Nucleus accumbens (tissue), 56 donors: ENCODE measurements at places on chromosomes 3 and 15.
A peak's percentile ranks its signal among the peaks of the same experiment; 100 is the strongest.

DNA sequence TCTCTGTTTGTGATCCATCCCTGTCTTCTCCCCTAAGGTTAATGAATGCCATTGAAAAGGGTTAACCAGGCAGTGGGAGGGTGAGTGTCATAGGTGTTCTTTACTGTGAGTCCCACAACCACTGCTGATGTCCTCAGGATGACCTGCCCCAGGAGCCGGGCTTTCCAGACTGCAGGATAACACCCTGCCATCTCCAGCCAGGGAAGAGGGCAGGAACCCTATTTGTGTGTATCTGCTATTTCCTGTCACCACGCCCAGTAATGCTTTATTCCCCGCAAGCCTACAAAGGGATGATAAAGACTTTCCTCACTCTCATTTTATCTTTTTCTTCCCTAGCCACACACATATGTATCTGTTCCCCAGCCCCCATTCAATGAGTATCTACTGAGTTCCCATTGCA is 15.6 kb upstream of the CTXND1 start:
- DNase-seq, result no peak

GRCh38 chr15:70569091-70569713 is 194.2 kb downstream of the UACA start:
- DNase-seq, result no peak

- no peak for DNase-seq
Measured at GRCh38 chr3:179613807-179614206, 9.2 kb downstream of the NDUFB5 start.

- DNase-seq, result no peak
Measured at GRCh38 chr3:8759038-8759707, 10.2 kb downstream of the OXTR start.

GRCh38 chr15:100158356-100158755 is 183.4 kb downstream of the ADAMTS17 start:
- DNase-seq, result no peak

DNA sequence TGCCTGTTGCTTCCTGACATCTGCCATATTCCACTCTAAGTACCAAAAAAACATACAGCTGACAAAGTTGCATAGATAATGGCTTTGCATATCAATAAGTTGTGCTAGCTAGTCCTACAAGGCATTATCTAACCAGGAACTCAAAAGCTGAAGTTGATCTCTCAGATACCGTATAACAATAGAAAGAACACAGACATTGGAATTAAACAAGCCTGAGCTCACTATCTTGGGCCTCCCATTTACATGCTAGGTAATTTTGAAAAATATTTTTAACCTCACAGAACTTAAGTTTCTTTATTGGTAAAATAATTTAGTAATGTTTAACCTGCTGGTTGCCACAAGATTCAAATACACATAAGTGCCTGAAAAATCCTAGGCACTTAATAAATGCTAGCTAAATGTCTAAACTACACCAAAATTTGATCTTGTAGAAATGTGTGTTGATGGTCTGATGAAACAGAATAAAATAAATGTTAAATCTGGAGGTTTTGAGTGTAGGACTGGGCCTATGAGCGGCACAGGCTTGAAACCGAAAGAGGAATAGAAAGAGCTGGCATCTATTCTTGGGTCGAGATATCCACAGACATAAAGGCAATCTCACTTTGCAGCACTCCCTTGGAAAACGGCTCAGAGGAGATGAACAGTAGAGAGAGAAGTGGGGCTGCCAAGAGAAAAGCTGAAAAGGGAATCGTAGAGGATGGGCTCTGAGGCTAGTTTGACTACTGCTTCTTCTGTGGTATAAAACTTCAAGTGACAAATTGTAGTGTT is 29.9 kb upstream of the TTC14 start:
- no peak for DNase-seq

- no peak for DNase-seq
Measured at GRCh38 chr15:73959012-73959581, 32.8 kb downstream of the LOXL1 start.

DNA sequence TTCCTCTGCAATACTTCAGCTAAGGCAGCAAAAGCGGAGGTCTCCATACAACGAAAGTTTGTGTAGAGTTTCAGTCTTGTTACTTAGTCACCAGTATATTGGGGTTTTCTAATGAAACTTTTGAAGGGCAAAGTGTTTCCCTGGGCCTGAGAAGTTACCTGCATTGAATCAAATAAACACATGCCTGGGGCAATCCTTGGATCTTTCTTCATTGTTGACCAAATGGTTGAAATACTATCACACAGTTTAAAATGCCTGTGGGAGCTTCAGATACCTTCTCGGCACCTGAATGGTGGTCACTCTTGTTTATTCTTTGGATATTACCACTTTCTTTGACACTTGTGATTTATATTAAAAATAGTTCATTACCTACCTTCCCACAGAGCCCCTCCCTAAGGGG is 988 bp upstream of the CHSY1 start:
- no peak for DNase-seq

DNA sequence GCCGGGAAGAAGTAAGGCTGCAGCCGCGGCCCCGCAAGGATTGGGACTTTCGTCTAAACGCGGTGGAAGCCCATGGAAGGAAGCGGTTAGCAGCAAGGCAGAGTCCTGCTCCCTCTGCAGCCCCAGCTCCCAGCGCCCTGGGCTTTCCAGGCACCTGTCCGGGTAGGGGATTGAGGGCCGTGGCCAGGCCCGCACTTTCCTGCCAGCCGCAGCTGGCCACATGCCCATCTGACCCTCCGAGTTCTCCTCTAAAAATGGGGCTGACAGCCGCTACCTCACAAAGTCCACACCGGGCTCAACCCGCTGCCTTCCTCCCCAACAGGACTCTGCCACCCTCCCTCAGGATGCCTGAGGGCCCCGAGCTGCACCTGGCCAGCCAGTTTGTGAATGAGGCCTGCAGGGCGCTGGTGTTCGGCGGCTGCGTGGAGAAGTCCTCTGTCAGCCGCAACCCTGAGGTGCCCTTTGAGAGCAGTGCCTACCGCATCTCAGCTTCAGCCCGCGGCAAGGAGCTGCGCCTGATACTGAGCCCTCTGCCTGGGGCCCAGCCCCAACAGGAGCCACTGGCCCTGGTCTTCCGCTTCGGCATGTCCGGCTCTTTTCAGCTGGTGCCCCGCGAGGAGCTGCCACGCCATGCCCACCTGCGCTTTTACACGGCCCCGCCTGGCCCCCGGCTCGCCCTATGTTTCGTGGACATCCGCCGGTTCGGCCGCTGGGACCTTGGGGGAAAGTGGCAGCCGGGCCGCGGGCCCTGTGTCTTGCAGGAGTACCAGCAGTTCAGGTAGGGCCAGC is 1.9 kb downstream of the NEIL1 start:
- DNase-seq, result no peak

- no peak for DNase-seq
Measured at GRCh38 chr3:36212251-36212650, 168.1 kb upstream of the STAC start.

GRCh38 chr3:52024765-52025452 is 29.2 kb upstream of the RPL29 start:
- no peak for DNase-seq

DNA sequence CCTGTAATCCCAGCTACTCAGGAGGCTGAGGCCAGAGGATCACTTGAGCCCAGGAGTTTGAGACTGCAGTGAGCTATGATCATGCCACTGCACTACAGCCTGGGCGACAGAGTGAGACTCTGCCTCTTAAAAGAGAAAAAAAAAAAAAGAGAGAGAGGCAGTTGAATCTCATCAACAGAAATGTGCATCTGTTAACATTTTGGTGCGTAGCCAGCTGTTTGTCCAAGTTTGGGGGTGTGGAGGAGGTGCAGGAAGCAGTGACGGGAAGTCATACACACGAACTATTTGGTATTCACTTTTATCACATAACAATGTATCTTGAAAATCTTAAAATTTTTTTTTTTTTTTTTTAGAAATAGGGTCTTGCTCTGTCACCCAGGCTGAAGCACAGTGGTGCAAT is 18.2 kb upstream of the CEMIP start:
- DNase-seq, result no peak

DNA sequence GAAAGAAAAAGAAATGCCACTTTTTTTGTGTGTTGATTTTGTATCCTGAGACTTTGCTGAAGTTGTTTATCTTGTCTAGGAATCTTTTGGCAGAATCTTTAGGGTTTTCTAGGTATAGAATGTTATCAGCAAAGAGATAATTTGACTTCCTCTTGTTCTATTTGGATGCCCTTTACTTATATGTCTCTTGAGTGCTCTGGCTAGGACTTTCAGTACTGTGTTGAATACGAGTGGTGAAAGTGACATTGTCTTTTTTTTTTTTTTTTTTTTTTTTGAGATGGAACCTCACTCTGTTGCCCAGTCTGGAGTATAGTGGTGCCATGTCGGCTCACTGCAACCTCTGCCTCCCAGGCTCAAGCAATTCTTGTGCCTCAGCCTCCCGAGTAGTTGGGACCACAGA is 64.7 kb upstream of the NPHP3 start:
- no peak for DNase-seq

GRCh38 chr15:68278595-68279405 is 1.3 kb downstream of the FEM1B start:
- no peak for DNase-seq

- no peak for DNase-seq
Measured at GRCh38 chr15:37058316-37058985, 41.9 kb downstream of the MEIS2 start.

DNA sequence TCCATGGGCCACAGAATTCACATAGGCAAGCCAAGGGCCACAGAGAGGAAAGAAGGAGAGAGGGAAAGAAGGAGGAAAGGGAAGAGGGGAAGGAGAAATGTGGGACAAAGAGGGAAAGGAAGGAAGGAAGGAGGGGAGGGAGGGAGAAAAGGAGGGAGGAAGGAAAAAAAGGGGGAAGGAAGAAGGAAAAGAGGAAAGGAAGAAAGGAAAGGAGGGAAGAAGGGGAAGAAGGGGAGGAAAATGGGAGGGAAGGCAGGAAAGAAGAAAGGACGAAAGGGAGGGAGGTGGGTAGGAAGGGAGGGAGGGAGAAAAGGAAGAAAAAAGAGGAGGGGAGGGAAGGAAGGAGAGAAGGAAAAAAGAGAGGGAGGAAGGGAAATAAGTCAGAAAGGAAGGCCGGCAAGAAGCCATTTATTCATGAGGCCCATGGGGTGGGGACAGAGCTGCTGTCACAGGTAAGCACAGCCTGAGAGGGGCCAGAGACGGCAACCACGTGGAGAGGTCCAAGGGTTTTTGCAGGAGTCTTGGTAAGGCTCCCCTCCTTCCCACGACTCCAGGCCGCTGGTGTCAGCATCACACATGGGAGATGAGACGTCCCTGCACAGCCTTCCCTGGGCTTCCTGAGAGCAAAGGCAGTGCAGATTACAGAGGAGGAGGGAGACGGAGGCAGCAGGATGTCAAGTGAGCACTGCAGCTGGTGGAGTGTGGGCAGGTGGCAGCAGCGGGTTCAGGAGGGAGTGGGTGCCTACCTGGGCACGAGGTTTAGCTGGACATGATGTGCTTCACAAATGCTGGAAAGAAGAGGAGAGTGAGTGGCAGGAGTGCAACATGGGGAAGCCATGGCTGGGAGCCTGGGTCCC is 5.5 kb downstream of the MYL3 start:
- no peak for DNase-seq

DNA sequence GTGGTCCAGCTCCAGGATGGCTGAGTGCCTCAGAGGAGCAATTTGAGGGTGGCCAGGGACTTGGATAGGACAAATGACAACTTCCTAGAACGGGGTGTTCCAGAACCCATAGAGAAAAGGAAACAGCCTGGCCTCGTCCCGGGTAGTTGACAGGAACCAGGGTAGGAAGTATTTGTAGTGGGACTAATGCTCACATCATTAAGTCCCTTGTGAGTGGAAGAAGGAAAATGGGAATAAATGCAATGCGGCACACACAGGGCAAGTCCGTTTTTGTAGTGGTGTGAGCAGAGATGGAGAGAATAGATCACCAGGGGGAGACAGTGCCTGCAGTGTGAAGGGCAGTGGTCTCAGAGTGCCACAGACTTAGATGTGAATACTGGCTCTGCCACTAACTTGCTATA is 19.6 kb downstream of the TIMP4 start:
- DNase-seq, result no peak

DNA sequence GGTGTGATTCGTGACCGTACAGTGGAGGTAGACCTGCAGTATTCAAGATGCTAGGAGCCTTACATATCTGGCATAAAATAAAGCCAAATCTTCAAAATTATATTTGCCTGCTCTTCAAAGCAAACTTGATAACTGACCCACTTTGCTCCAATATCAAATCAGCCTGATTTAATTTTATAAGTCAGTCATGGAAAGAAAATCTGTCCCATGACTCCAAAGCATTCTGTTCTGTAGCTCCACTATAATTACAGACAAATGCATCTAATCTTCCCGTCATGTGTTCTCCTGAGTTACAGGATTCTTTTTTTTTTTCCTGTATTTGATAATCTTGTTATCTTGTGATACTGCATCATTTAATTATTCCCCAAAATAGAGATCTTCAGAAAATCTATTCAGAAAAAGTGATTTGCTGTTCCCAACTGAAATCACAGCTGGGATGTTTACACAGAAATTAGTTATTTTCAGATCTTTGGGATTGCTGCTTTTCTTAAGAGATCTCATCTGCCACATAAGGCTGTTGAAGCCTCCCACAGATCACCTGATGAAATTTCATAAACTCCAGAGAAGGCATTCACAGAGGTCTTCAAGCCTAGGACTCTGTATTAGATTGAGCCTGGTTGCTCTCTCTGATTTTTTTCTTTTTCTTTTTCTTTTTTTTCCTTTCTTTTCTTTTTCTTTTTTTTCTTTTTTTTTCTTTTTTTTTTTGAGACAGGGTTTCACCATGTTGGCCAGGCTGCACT is 27.2 kb downstream of the TIMP4 start:
- no peak for DNase-seq

- DNase-seq, result no peak
Measured at GRCh38 chr15:30877070-30877469, 26.6 kb upstream of the FAN1 start.

- peak; percentile 71 for DNase-seq
Measured at GRCh38 chr3:186107215-186108105, 1.4 kb downstream of the ETV5 start.

GRCh38 chr3:120168611-120169010 is 74.4 kb upstream of the GSK3B start:
- no peak for DNase-seq

DNA sequence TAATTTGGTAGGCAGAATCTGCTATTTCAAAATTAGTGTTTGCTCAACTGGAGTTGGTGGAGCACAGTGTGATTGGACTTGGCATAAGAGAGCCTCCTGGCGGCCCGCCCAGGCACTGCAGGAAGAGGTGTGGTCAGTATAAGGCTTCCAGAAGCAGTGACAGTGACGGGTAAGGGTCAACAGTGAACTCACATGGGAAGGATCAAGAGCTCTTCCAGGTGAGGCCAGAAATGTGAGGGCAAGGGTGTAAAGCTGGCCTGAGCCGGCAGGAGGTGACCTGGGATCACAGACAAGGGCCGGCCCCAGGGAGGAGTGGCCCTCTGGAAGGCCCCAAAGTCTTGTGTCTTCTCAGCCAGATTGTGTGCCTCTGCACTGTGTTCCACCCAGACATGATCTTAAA is 93.2 kb upstream of the RNF7 start:
- DNase-seq, result no peak

DNA sequence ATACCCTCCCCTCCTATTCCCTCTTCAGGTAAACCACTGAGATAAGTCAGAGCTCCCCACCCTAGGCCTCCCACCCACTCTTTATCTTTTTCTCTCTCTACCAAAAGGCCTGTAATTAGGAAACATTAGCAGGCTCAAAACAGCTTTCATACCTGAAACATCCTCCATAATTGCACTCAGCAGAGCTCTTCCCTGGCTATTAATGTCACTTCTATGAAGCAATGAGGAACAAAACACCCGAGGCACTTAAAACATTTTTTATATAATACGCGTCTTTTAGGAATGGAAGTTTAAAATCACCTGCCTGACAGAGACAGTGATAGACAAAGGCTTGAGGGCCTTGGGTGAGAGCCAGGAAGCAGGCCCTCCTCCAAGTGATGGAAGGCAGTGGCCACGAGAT is 138.9 kb downstream of the EPHB1 start:
- no peak for DNase-seq

GRCh38 chr15:76625267-76625666 is 279.9 kb downstream of the SCAPER start:
- no peak for DNase-seq
